ENCODE measurements at places on chromosomes 11 and 22.

DNA sequence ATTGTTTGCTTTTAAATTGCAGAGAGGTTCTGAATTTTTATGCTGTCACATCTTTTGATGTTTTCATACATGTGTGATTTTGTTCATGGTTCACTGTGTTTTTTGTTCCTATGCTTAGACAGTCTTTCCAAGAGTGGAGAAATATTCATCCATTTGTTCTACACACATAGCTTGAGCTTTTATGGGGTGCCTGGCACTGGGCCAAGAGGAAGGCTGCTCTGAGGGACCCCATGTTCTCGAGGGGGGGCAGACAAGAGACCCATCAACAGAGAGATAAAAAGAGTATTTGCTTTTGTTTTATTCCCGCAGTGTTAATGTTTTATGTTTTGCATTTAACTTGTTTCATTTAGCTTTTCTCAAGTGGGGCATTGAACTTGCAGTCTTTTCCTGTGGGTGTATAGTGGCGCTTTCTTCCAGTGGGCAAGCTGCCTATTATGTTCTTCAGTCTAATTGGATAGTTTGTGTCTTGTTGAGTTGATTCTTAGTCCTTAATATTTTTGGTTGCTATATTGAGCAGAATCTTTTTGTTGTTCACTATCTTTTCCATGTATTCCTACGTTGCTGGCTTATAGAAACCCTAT, 57.7 kb downstream of the CABIN1 start:
- no peak for DNase-seq

- no peak for DNase-seq
Measured at GRCh38 chr11:75352588-75353206, 1.2 kb upstream of the ARRB1 start.

- DNase-seq = no peak
Measured at GRCh38 chr11:119157063-119157462, 8.2 kb downstream of the ABCG4 start.

GRCh38 chr22:22953791-22954190, 66.2 kb downstream of the IGLL5 start:
- DNase-seq = no peak

DNA sequence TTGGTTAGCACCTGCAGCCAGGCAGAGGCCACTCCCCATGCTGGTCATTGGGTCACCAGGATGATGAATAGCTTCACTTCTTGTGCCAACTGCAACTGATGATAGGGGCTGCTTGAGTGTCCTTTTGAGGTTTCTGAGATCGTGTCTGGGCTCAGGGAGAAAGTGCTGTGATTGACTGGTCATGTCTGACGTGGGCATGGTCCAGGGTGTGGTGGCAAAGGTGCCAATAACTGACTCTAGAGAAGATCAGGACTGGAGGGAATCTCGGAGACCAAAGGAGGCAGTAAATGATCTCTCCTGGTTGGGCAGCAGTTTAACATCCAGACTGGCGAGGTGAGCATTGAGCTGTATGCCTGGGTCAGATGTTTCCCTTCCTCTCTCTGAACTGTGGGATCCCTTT, 10.0 kb upstream of the SLC22A6 start:
- DNase-seq = no peak

All from HCT116 (cell line).